ENCODE measurements at places on chromosomes 12 and 14.

GRCh38 chr12:13008741-13009380 lies 8.8 kb upstream of the HEBP1 start:
- no peak for DNase-seq

DNA sequence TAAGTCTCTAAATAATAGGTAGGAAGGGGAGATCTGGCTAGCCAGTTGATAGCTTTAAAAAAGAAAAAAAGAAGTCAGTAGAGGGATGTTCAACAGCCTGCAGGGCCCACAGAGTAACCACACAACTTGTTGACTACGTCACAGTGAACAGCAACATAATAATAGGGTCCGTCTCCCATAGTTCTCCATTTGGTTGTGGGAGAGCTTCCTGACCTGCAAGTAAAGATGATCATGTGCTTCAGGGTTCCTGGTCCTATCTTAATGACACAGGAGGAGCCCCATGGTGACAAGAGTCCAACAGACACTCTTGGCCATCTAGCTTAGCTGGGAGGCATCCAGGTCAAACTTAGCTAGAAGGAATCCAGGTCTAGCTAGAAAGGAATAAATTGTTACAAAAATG lies 36.2 kb downstream of the FGD6 start:
- no peak for DNase-seq

GRCh38 chr14:43677581-43677980 lies 829.5 kb downstream of the FSCB start:
- DNase-seq, result no peak

DNA sequence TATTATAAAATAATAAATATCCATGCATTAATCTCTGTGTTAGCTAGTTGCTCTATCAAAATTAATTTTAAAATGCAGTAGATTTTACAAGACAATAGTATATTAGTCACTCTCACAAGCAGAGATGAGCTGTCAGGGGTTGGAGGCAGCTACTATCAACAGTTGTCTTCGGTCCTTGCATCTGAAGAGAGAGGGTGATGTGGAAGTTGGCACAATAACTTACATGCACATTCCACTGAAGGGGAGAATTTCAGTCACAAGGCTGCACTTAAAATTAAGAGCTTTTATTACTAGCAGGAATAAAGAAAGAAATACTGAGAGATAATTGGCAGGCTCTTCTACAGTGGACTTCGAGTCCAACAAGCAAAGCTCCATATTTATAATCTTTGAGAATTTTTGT lies 166.9 kb upstream of the DCN start:
- DNase-seq, result no peak

DNA sequence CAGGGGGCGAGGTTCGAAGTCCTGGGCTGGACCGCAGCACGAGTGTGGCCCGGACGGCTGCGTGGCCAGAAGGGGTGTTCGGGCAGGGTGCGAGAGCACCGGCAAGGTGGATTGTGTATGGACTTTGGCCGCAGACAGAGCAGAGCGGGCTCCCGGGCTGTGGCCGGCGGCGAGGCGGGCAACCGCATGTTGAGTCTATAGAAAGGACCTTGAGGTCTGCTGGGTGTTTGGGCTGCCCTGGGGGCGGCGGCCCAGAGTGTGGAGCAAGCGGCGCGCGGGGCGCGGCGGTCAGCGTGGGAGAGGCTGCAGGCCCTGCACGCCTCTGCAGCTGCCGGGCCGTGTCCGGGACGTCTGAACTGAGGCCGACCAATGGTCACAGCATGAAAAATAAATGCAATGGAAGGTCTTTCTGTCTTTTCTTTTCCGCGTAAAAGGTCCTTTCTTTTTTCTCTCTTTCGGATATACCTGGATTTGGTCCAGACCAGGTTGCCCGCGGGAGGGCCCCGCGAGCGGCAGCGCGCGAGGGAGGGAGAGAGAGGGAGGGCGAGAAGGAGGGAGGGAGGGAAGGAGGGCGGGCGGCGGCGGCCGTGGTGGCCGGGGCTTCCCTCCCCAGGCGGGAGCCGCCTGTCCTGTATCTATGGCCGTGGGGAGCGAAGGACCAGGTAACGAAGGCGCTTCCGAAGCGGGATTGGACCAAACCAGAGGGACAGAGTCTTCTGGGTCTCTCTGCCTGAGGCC lies 5.5 kb upstream of the HOXC9 start:
- no peak for DNase-seq

- no peak for DNase-seq
Observed at GRCh38 chr12:111653596-111653995, 32.2 kb downstream of the BRAP start.

DNA sequence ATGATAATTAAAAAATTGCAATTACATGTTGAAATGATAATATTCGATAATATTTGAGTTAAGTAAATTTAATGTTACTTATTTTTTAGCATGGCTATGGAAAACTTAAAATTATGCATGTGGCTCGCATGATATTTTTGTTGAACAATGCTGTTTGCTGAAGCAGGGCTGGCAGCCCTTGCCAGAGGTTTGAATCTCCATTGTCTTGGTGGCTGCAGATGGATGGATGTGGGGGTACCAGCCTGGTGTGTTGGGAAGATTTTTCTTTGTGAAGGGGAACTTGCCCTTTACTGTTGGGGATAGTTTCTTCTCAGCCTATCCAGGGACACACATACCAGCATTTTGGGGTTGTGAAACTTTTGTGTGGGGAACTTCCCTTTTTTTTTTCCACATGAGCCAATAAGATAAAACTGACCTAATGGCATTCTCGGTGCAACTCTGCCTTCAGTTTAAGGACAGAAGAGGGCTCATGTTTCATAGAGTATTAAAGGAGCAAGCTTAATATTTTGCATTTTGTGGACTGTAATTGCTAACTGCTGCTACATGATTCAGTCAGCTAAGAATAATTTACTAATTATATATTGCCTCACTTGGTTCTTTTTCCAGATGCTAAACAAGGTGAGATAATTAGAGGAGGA lies 8.8 kb downstream of the RASSF3 start:
- peak; percentile 93 for DNase-seq

DNA sequence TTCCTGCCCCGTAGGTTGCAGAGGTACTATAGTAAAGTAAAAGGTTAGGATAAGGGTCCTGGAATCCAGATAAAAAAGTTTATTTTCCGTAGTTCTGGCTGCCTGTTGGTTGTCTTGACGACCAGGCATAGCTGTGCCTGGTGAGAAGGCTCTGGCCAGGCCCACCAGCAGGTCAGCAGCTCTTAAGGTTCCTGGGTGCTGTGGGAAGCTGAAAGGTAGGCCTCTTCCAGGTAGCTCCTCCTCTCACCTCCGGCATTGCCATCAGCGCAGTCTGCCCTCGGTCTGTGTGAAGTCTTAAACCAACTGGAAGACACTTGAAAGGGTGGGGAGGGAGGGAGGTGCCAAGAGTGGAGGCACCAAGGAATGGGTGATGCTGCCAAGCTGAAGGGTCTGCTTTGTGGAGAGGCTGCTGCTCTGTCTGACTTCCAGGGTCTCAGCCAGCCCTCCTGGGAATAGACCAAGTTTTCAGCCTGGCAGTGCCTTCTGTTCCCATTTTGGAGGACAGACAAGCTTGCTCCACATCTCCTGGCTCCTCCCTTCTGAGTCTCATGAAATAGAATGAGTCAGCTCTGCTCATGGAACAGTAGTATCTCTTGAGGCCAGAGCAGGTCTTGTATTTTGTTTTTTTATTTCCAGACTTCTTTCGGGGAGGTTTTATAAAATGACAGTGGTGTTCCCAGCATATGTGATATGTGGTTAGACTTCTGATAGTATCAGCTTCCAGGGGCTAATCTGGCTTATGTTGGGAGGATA lies 5.2 kb upstream of the ACADS start:
- DNase-seq, result peak; percentile 70

DNA sequence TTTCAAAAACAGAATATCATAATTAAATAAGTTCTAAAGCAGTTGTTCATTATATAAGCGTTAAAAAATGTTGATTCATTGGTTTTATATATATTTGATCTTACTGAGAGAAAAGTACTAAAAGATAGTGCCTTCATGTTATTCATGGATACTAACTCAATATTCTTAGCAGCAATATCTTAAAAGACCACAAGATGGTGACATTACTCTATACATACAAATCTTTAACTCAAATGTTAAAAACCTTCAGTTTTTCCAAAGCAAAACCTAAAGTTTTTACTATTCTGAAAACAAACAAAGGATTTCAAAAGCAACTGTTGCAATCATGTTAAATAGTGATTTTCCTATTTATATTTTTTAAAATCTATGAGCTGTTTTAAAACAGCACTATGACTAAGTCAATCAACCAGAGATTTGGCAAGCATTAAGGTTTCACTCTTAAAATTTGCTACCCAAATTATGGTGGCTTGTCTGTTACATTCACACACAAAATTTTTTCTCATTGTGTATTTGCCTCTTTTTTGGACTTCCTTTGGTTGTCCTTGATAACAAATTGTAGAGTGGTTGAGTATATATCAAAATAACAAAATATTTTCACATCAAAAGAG lies 50.1 kb upstream of the RERGL start:
- DNase-seq, result peak; percentile 82

DNA sequence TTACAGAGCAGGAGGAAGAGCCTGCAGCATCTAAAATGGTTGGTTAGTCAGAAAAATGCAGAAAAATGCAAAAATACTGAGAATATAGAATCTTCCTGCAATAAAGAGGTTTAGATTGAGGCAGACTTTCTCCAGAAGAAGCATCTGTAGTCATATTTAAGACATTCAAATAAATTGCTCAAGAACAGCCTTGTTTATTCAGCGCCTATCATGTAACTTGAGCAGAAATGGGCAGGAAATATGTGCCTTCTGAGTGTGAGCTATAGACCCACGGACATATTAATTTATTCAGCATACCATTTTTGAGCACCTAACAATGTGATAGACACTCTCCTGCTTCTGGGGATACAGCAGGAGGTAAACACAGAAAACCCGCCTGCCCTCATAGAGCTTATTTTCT lies 102.0 kb upstream of the HIF1A start:
- no peak for DNase-seq
